Bronchial epithelial cell (primary cell): ENCODE measurements at places on chromosomes 5 and 9.

- DNase-seq = peak; percentile 83
These were observed 53.3 kb upstream of the SMC5 start for GRCh38 chr9:70205366-70206020.

- no peak for DNase-seq
These were observed 170.0 kb downstream of the SEC61B start for GRCh38 chr9:99391937-99392594.

GRCh38 chr9:19650312-19650711 is 138.5 kb downstream of the SLC24A2 start:
- DNase-seq = no peak

- no peak for DNase-seq
These were observed 417.5 kb upstream of the ADAMTSL1 start for GRCh38 chr9:18056269-18056992.

DNA sequence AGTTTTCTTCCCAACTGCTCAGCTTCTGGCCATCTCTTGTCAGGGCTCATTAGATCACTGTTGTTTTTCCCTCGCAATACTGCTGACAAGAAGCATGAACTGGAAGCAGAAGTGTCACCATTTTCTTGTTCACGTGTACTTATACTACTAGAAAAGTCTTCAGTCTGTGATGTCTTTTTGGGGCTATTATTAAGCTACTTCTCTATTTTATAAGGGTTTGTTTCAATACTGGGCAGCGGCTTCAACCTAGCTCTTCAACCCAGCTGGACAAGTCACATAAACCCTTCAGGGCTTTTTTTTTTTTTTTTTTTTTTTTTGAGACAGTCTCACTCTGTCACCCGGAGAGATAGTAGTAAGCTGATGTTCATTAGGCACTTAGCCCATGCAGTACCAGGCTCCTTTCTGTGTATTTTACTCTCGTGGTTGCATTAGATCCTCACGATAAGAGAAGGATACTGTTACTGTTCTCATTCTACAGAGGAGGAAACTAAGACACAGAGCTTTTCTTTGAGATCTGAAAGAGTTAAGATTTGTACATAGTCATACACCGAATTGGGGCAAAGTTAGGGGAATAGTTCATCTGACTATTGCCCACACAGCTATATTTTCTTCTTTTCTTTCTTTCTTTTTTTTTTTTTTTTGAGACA is 20.5 kb downstream of the RAPGEF1 start:
- no peak for DNase-seq

DNA sequence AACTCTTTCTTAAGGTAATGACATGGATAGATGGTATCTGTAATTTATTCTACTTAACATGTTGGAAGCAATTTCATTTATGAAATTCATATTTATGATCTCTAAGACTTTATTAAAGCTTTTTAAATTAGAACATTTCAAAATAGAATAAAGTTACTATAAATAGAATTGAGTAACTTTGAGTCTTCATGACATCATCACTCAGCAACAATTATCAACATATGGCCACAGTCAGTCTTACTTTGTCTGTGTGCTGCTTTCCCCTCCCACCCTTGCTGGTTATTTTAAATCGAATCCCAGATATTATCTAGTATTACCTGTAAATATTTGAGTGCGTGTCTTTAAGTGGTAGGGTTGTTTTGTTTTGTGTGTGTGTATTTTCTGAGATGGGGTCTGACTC is 65.2 kb downstream of the IPO11 start:
- DNase-seq = peak; percentile 58

GRCh38 chr9:129919841-129920240 is 84.6 kb downstream of the USP20 start:
- no peak for DNase-seq

- no peak for DNase-seq
These were observed 35.0 kb downstream of the ARL15 start for GRCh38 chr5:54275361-54275760.

- DNase-seq = no peak
These were observed 311.4 kb upstream of the ITGA1 start for GRCh38 chr5:52476346-52476745.
